Caki2 (cell line): ENCODE measurements at places on chromosomes 13 and 19. TPM values are rescaled to one million over a fixed set of nuclear protein-coding genes. Genes with fewer than 3 reads are reported as not detected.
A peak's percentile ranks its signal among the peaks of the same experiment; 100 is the strongest.

Gene HSD17B14
- total RNA-seq: 33.6 and 56.7 TPM in 2 replicates

DNA sequence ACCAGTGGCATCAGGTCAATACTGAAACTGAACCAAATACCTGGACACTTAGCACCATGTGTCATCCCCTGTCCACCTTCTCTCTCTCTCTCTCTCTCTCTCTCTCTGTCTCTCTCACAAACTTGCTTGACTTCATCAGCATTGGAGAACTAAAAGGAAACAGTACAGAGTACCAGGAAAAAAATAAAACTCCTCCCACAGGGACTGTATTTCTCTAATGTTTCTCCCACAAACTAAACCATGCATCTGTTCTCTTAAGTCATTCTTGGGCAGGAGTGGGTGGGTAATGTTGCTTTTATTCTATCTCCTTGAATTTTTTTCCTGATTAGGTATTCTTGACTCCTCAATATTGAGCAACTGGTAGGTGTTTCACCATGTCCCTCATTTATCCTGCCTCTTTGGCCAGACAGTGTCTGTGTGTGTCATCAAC lies 112.9 kb upstream of the CACNA1A start:
- peak; percentile 65 for DNase-seq

- no peak for DNase-seq
These were observed 176.5 kb downstream of the USP12 start for GRCh38 chr13:26995159-26995558.

DNA sequence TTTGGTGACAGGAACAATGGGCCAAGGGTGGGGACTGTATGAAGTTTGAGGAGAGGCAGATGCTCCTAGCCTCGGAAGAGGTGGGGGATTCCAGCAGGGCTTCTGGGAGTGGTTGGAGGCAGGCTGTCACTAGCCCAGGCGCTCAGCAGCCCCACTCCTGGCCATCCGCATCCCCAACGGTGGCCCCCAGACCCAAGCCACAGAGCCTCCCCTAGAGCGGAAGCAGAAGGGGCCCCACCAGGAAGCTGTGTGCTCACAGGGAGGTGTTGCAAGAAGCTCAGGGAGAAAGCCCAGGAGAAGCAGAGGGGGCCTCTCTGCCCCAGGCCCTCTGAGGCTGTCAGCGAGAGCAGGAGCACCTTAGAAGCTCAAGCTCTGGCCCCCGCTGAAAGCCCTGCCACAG lies 8.3 kb downstream of the PRAM1 start:
- DNase-seq: no peak

- no peak for DNase-seq
These were observed 336.8 kb downstream of the DNAJC15 start for GRCh38 chr13:43360171-43360570.

DNA sequence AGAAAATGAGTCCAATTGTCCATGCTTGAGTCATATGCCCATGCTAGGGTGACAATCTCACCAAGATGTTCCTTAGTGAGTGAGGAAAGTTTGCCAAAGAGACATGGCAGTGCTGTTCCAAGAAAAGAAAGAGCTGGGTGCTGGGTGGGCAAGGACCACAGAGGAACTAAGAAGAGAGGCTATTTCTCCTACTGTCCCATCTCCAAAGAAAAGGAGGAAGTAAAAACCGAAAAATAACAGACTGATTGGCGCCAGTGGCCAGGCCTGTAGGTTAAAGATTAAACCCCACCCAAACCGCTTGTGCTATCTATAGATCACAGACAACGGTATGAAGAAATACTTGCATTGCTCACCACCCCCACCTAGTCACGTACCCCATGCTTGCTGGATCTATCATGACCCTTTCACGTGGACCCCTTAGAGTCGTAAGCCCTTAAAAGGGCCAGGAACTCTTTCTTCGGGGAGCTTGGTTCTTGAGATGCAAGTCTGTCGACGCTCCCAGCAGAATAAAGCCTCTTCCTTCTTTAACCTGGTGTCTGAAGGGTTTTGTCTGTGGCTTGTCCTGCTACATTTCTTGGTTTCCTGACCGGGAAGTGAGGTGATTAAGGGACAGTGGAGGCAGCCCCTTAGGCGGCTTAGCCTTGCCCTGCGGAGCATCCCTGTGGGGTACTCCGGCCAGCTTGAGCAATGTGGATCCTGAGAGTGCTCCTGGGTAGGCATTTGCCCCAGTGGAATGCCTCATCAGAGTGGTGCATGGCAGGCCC lies 606.5 kb downstream of the UQCRFS1 start:
- peak; percentile 95 for DNase-seq
